ENCODE measurements at places on chromosomes 3 and 15.

GRCh38 chr3:115836944-115837343 is 213.6 kb downstream of the GAP43 start:
- DNase-seq, result no peak

GRCh38 chr15:77510066-77511057 is 89.7 kb downstream of the HMG20A start:
- no peak for DNase-seq

- DNase-seq, result no peak
These were observed 84.0 kb upstream of the PRR20G start for GRCh38 chr3:127371846-127372245.

DNA sequence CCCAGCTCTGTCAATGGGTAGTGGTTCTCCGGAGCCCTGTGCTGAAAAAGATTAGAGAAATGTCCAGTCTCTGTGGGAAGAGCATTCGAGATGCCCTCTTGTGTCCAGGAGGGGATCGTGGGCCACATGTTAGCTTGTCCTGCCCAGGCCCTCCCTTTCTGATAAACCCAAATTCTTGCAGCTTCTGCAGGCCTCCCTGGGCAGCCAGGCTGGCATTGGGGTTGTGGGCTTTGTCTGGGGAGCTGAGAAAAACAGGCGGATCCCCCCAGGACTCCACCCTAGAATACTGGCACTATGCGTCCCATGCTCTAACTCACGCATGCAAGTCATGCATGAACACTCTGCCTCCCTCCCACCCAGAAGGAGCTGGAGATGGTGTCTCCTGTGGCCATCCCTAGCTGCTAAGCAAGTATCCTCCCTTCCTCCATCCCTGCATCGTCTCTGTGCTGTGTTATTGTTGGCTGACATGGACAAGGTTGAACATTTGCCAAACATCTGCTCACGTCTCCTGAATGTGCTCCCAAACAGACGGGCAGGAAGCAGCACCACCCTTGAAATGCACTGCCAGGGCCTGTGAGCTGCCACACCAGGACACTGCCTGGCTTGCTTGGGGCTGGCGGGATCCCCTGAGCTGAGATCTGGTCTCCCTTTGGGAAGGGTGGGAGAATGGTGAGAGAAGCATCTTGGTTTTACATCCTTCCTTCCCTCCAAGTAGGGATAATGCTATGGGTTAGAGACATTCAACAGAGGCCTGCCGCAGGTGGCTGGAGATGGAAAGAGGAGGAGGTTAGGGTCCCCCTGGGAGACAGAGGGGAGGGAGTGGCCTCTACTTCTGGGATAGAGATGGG is 26.5 kb downstream of the CFAP161 start:
- DNase-seq, result no peak

DNA sequence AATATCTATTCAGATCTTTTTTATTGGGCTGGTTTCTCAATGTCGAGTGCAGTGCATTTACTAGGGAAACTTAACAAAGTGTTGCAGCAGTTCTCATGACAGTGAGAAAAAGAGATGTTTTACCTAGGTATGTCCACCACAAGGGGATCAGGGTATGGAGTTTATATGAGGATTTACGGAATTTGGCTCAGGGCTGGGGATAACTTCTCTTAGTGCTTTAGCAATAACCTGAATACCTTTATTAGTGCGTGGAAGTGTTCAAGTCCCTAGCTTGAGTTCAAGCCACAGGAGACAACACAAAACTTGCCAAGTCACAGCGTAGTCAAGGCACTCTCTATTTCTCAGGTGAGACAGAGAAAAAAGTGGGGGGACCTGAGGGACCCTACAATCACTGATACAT is 3.9 kb upstream of the CCR3 start:
- no peak for DNase-seq

- no peak for DNase-seq
These were observed 15.3 kb downstream of the ACP3 start for GRCh38 chr3:132332508-132332907.

GRCh38 chr3:154625756-154626155 is 195.8 kb upstream of the GPR149 start:
- no peak for DNase-seq

GRCh38 chr3:124229420-124229819 is 237.5 kb upstream of the ROPN1 start:
- DNase-seq, result no peak

DNA sequence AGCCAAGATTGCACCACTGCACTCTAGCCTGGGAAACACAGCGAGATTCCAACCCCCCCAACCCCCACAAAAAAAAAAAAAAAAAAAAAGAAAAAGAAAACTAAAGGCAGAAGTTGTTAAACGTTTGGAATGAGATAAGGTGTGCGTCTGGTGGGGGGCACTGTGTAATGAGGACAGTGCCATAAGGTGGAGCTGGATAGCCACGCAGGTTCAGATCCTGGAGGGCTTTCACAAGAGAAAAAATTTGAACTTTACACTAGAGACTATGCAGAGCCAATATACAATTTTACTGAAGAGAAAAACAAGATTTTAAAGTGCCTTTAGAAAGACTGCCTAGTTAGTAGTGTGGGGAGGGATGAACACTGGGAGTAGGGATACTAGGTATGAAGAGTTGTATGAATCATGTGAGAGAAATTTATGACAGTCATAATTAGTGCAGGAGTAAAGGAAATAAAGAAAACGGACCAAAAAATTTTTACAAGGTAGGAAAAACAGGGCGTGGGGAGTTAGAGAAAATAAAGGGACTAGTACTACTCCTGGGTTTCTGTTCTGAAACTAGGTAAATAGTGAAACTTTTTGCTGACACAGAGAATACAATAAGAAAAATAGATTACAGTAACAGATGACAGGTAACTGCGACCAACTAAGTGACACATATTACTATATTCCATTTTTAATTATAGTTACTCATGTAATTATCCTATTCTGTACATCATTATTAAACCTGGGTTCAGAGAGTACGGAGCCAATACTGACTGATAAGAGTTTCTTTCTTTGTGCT is 108.1 kb downstream of the PEAK1 start:
- no peak for DNase-seq

- no peak for DNase-seq
These were observed 597 bp downstream of the P2RY12 start for GRCh38 chr3:151383956-151384355.

- DNase-seq, result no peak
These were observed 36.6 kb downstream of the ATP6V1A start for GRCh38 chr3:113783463-113783862.

GRCh38 chr3:182440101-182440500 is 353.2 kb upstream of the ATP11B start:
- no peak for DNase-seq

- no peak for DNase-seq
These were observed 46.7 kb downstream of the SV2B start for GRCh38 chr15:91146728-91147127.

DNA sequence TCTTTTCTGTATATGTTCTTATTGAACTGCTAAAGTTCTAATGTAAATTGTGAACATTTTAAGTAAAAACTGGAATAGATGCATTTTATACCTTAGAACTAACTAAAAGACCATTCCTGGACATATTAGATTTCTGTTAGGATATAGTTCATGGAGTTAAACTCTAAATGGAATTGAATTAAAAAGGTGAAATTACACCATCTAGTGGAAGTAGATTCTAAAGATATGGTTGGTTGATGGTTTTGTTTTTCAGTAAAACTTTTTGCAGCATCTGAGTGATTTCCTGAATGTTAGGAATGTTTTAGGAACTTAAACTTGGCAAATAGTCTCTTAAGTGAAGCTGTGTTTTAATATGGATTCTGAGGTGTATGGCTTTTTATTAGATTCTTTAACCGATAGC is 96.8 kb downstream of the SLMAP start:
- no peak for DNase-seq

GRCh38 chr3:124883766-124884473 is 3.2 kb downstream of the ITGB5 start:
- DNase-seq, result no peak
